RPMI7951 (cell line): ENCODE measurements at places on chromosomes 5 and 9.
A peak's percentile ranks its signal among the peaks of the same experiment; 100 is the strongest.

DNA sequence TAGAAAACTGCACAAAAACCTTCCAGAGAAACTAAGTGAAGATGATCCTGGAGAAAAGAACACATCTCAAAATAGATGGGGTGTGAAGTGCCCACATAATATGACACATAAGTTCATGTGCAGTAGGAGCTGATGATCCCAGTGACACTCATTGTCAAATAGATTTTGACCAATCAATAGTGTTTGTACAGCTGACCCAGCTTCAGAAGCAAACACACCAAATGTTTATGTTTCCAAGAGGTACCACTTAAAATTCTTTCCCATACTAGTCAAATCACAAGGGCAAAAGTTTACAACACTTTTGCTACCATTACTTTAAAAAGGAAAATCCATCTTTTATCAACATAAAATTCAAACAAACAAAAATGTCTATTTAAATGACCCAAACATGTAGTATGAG, 175.0 kb downstream of the MLLT3 start:
- no peak for DNase-seq

DNA sequence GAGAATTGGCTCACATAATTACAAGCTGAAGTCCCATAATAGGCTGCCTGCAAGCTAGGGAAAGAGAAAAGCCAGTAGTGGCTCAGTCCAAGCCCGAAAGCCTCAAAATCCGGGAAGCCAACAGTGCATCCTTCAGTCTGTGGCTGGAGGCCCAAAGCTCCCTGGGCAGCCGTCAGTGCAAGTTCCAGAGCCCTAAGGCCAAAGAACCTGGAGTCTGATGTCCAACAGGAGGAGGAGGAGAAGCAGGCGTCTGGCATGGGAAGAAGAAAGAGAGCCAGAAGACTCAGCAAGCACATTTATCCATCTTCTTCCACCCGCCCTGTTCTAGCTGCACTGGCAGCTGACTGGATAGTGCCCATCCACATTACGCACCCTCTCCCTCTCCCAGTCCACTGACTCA, 213.4 kb downstream of the GAS1 start:
- DNase-seq: no peak

DNA sequence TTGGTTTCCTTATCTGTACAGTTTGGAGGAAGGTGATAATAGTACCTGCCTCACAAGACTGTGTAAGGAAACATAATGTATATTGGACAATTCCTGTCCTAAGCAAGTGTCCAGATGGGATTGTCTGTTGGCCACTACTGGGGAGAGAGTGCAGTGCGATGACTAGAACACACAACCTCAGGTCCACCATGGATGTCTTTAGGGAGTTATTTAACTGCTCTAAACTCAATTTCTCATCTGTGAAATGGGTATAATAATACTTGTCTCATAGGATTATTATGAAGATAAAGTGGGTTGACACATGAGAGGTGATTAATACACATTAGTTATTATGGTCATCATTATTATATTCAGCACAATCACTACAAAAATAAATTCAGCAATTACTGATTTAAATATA, 63.1 kb downstream of the CAST start:
- DNase-seq: no peak

DNA sequence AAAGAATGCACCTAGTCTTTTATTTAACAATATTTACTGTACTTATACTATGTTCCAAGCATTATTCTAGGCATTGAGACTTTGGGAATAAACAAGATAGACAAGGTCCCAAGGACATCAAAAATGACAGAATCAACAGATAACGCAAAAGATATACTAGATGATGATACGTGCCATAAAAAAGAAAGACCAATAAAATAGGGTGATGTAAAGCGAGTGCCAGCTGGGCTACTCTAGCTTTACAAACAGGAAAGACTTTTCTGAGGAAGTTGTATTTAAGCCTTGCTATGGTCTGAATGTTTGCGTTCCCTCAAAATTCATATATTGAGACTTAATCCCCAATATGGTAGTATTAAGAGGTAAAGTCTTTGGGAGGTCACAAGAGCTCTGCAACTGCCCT, 310.2 kb upstream of the RGMB start:
- DNase-seq: no peak

- DNase-seq: peak; percentile 61
Observed at GRCh38 chr5:122515709-122516431, 203.8 kb downstream of the SNCAIP start.

DNA sequence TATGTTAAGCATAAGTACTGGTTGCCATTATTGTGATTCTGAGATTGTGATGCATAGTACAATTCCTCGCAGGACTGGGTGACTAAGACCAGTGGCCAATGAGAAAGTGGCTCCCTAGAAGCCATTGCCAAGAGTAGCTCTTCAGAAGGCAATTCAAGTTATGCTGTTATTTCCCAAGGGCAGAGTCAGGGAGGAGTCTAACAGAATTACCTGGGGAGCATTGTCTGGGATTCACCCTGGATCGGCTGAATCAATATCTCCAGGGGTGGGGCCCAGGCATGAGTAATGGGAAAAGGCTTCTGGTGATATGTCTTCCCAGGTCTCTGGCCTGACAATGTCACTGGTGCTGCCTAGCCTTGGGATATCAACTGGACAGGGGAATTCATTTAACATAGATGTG, 10.9 kb upstream of the ARHGEF28 start:
- DNase-seq: no peak

DNA sequence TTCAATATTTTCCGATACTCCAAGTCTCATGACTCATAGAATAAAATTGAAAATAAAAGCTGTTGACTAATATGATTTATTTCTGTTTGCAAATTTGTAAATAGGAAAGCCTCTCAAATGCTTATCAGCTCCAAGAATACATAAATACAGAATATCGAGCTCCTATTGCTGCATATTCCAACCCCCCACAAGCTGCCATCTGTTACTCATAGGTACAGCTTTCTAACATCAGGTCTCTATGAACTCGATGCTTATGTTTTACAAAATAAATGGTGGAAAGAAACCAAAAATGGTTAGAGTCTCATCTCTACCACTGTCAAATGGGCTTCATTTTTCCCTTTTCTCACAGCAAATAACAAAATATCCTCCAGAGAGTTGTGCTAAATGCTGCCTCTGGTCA, 631.6 kb upstream of the CDH18 start:
- no peak for DNase-seq

DNA sequence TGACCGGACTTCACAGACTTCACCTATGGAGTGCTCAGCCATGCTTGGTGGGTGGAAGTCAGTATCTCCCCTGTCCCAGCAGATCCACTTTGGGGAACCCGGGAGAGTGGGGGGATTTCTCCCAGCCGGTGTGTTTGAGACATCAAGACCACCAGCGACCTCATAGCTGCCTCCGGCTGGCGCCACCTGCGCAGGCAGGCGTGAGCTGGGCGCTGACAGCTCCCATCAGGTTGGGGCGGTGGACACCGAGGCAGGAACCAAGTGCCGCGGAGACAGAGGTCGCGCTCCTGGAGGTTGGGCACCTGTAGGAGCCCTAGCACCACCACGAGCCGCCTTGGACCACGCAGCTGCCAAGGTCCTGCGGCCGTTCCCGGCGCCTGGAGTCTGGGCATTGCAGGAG, 124.0 kb upstream of the LARP1 start:
- no peak for DNase-seq

GRCh38 chr5:132526290-132526973, 16.9 kb downstream of the IL5 start:
- DNase-seq: peak; percentile 55

DNA sequence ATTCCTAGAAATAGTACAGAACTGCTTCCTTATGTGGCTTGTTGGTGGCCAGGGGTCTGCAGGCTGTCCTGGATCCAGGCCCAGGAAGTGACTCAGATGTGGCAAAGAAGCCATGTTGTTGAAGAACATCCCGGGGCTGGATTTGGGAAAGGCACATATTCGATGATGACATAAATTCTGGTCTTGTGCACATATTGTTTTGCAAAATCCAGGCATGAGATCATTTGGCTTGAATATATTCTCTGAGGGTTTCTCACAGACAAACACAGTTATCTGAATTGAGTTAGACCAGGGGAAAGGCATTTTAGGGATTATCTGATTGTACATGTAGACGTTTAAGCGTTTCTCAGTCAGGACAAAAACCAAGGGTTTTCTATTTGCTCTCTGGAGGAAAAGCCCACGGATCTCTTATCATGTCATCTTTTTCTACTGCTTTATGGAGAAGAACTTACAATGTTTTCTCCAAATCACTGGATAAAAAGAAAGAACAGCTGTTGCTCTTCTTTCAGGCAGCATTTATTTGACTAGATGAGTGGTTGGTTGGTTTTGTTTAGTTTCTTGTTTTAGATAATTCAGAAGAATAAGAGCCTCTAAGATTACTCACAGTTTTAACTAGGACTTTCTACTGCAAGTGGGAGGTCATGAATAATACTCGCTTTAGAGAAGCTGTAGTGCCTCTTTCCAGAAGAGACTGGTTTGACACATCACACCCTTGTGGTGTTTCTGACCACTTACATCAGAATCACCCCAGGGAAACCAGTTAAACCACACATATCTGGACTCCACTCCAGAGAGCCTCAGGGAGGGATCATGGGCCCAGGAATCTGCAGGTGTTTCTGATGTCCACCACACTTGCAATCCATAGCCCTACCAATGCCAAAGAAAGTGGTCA, 29.5 kb upstream of the LHFPL2 start:
- DNase-seq: peak; percentile 96

- DNase-seq: peak; percentile 63
Observed at GRCh38 chr5:151896031-151896691, 28.5 kb downstream of the GLRA1 start.

DNA sequence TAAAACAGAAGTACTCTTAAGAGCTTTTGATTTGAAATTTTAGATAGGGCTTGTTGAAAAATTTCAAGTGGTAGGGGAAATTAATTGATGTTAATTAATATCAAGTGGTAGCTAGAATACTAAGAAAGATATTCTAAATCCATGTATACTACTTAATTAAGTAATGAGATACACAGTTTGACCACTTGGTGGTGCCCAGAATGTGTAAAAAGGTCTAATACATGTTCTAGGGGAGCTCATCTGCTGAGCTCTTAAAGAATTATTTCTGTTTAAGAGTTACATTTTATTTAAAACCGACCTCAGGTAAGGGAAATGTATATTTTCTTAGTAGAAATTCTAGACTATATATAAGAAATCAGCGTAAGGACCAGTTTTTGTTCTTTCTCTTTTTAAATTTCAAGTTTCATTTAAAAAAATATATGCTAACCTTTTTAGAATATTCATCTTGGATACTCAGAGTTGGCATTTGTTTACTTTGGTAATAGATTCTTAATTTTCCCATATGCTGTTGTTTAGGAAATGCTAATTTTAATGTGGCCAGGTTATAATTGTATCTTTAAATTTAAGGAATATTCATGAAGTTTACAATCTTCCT, 61.5 kb downstream of the LNPEP start:
- peak; percentile 44 for DNase-seq

DNA sequence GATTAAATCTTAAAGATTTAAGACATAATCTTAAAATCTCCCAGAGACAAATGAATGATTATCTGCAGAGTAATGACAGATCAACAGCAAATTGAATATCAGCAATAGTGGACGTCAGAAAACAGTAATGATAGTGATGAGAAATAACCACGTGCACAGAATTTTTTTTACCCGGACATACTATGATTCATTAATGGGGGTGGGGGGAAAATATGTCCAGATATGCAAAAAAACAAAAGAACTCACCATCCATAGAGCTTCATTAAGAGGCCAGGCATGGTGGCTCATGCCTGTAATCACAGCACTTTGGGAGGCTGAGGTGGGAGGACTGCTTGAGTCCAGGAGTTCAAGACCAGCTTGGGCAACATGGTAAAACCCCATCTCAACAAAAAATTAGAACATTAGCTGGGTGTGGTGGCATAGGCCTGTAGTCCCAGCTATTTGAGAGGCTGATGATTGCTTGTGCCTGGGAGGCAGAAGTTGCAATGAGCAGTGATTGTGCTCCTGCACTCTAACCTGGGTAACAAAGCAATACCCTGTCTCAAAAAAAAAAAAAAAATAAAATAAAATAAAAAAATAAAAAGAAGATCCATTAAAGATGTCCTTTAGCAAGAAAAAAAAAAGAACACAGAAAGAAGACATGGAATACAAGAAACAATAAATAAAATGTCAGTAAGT, 30.9 kb upstream of the SHOC1 start:
- no peak for DNase-seq

GRCh38 chr5:16673241-16674201, 56.7 kb upstream of the RETREG1 start:
- no peak for DNase-seq

DNA sequence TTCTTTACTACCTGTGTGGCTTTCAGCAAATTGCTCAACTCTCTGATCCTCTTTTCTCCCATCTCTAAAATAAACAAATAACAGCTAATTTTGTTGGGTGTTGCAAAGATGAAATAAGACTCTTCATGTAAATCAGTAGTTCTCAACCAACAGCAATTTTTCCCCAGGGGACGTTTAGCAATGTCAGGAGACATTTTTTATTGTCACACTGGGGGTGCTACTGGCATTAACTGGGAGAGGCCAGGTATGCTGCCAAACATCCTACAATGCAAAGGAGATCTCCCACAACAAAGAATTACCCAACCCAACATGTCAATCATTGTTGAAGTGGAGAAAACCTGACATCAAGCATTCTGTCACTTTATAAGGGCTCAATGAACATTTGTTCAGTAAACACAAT, 19.7 kb downstream of the ADRA1B start:
- no peak for DNase-seq

DNA sequence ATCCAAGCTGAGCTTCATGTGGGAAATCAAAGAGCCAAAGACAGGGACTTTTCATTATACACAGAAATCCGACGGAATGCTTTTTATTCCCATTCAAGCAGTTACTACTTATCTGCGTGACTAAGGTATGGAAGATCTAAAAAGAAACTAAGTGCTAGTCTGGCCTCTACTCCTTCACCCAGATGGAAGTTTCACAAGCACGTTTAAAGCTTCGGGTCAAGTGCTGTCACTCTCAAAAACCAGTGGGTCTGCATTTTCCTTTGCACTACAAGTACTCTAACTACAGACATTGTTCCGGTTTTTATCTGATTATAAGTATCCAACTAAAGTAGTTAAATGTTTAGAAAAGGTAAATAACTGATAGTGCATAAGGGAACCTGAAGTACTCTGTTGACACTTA, 13.7 kb upstream of the MTAP start:
- DNase-seq: no peak

DNA sequence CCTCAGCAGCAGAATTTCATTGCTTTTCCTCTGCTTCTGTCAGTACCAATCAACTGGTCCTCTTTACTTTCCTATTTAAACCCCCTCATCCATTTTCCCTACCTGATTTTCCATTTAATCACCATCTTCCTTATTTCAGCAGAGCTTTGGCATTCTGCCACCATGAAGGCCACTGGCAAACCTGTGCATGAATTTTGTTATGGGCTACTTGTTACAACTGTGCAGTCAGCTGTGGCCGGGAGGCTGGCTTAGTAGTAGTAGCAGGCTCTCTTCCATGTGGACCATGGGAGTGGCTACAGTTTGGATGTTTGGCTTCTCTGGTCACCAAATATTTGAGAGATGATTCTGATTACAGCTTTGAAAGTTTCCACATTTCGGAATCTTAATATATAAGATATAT, 976.6 kb upstream of the SEMA6A start:
- no peak for DNase-seq
